ENCODE measurements at places on chromosomes 7 and 10.
A peak's percentile ranks its signal among the peaks of the same experiment; 100 is the strongest.

GRCh38 chr7:102111061-102112041, 175.3 kb upstream of the SH2B2 start:
- no peak for DNase-seq

GRCh38 chr10:49512121-49512809, 26.7 kb downstream of the ERCC6 start:
- peak; percentile 15 for DNase-seq

- no peak for DNase-seq
Observed at GRCh38 chr7:48048113-48048512, 12.8 kb downstream of the C7orf57 start.

DNA sequence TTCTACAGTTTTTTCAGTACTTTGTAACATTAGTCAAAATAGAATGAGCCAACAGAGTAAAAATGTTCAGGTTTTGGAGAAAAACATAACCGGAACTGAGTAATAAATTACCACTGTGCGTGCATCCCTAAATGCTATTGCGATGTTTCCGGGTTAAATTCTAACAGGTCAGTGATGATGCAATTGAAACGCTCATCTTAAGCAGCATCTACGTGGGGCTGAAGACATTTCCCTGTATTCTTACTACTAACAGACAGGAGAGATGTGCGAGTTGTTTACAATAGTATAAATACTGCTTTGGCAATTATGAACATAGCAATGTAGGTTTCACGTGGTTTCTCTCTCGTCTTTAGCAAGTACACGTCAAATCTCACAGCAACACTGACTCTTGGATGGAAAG, 149.4 kb downstream of the USP6NL start:
- no peak for DNase-seq

- DNase-seq = peak; percentile 70
Observed at GRCh38 chr10:95246582-95247051, 44.2 kb downstream of the PDLIM1 start.

- peak; percentile 44 for DNase-seq
Observed at GRCh38 chr10:119724593-119725516, 995 bp upstream of the INPP5F start.

DNA sequence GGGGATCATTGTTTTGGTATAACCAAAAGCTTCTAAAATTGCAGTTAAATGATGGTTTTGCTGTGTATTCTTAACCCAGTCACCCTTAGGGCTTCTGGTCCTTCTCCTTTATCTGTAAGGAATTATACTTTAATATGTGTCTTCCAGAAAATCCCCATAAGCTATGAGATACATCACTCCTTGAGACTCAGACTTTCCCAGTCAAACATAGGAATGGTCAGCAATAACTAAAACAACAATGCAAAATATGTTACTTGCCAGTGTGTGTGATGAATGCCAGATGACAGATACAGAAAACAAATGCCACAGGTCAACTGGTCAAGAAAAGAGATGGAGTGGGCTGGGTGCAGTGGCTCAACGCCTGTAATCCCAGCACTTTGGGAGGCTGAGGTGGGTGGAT, 10.1 kb downstream of the ADD3 start:
- no peak for DNase-seq

GRCh38 chr10:131631619-131632018, 269.2 kb upstream of the PPP2R2D start:
- DNase-seq = no peak

- DNase-seq = no peak
Observed at GRCh38 chr10:118818621-118819221, 64.0 kb upstream of the CACUL1 start.

DNA sequence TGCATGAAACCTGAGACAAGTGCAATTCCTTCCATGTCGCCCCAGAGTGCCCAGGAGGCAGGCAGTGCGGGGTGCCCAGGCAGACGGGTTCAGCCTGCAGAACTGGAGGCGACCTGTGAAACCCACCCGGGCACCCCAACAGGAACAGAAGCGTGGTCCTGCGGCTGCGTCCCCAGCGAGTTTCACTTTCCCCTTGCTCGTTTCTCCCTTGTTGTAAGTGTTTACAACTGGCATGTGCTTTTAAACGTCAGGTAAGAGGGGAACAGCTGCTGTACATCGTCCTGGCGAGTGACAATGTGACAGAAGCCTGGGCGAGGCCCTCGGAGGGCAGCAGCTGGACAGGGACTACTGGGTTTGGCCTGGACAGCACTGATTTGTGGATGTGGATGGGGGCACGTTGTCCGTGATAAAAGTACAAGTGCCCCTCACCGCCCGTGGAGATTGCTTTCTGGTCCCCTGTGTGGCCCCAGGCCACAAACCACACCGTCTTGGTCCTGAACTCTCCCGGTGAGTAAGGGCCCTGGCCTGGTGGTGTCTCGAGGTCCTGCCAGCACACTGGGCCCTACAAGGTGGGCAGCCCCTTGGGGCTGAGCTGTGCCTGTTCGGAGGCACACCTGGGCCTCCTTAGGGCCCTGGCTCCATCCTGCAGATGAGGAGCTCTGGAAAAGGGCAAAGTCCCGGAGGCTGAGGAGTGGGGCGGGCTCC, 4.0 kb downstream of the VENTX start:
- peak; percentile 39 for DNase-seq

DNA sequence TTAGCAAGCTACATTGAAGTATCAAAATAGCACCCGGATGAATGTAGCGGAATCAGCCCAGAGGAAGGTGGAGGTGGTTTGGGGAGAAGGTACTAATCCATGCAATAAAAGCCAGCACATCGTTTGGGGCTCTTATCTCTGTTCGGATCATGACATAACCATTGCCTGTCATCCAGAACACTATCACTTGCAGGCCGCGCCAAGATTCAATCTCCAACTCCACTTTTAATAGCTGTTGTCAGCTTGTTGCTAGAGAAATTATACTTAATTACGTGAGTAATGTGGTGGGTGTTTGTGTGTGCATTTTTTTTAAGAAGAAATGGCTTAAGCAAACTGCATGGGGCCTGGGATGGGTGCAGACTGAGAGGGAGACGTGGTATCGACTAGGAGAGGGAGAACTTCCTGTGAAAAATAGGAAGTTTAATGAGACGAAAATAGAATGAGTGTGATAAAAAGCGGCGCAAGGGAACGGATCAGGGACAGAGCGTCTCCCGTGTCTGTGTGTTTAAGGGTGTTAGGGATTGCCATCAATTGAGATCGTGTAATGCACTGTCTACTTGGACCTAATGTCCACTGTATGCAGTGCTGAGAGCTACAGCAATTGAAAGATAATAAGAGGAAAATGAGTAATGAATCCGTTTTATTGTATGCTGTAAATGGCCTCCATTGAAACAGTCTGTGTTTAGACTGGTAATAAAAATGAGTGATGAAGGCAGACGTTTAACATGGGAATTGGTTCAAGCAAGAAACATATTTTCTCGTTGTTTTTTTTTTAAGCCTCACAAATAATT, 27.6 kb upstream of the SFMBT2 start:
- no peak for DNase-seq

GRCh38 chr7:108026647-108027046, 23.7 kb upstream of the LAMB1 start:
- no peak for DNase-seq

DNA sequence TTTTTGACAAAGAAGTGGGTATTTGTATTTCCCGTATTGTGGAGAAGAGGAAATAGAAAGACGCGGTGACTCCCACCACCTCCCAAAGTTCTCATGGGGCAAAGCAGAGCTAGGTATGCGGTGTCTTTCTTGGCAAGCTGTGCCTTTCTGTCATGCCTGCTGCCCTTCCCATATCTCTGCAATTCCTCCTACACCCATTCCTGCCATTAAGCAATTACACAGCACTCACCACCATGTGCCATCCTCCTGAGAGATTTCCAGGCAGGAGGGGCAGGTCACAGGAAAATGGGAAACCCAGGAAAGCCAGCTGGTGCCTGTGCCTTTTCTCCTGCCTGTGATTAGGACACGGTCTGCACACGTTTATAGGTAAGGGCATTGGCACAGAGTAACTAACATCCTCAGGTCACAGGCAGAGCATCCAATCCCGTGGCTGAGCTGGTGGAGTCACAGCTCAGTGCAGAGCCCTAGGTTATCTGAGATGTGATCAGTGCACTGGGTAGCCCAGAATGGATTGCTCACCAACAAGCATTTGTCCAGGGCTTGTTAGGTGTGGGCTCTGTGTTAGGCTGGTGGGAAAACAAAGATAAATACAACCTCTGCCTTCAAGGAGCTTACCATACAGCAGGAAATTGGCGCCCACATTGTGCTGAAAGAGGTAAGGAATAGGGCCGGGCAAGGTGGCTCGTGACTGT, 9.4 kb upstream of the CRTAC1 start:
- no peak for DNase-seq

- DNase-seq = no peak
Observed at GRCh38 chr7:14851610-14852009, 50.9 kb downstream of the DGKB start.

Data from MM.1S (cell line).